Left hindlimb (tissue), 1 donor: ENCODE measurements at places on chromosomes 16 and 17.
A peak's percentile ranks its signal among the peaks of the same experiment; 100 is the strongest.

GRCh38 chr17:39591958-39592954, 15.5 kb downstream of the NEUROD2 start:
- DNase-seq = no peak

DNA sequence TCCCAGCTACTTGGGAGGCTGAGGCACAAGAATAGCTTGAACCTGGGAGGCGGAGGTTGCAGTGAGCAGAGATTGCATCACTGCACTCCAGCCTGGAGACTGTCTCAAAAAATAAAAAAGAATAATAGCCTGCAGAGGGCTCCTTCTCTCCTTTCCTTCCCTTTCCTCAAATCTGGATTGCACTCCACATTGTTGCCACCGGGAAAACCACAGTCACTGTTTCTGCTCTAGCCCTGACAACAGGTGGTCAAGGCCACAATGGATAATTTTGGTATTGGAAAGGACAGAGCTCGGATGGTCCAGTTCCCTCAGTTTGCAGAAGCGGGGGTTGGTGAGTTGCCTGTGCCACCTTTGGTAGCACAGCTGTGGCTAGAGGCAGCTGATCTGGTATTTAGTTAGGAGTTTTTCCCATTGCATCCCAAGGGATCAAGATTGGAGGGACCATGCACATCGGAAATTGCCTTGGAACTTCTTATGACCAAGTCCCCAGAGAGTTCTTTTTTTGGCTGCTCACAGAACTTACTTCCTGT, 44.7 kb upstream of the PRSS54 start:
- peak; percentile 40 for DNase-seq

DNA sequence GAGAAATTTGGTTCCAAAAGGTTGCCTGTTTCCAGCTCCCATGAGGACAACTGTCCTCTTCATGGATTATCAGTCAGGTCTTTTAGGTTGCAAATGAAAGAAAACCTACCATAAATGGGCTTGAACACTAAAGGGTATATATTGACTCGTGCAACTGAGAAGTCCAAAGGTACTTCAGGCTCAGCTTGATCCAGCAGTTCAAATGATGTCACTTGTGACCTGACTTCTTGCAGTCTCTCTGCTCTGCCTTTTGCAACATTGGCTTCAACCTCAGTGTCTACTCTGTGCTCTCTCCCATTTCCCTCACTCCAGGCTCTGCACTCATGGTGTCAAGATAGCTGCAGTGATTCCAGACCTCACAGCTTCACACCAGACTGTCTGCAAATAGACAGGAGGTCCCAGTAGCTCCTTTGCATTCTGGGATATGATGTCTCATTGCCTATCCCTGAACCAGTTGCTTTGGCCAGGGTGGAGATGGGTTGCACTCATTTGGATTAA, 5.5 kb upstream of the CALB2 start:
- DNase-seq = no peak

GRCh38 chr16:56748191-56748590, 18.3 kb downstream of the NUP93 start:
- no peak for DNase-seq

DNA sequence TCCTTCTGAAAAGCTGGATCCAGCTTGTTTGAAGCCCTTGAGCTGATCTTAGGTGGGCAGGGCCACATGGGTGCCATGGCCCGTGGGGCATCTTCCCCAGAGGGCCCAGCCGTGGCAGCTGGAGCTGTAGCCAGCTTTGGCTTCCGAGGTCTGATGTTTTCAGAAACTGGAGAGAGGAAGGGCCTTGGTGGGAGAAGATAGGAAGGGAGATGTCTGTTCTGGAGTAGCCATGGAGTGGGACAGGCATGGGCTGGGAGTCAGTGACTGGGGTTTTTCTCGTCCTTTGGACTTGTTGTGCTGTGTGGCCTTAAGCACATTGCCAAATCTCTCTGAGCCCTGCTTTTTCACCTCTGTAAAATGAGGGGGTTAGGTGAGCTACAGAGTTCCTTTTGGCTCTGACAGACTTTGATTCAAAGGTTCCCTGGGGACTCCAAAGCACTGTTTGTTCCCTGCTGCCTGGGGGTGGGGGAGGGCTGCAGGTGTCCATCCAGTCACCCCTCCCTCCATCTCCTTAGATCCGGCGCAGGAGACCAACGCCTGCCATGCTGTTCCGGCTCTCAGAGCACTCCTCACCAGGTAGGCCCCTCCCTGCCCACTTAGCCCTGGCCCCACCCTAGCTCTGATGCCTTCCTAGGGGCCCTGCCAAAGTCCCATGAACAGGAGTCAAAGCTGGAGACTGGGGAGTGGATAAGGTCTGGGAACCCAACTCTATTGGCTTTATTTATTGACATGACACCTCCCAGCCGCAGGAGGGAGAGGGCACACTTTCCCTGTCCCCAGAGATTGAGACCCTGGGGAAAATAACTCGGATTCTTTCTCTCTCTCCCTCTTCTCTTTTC, 2.1 kb downstream of the PPP1R1B start:
- DNase-seq = no peak

GRCh38 chr17:72120642-72121163, at the start of gene SOX9:
TSS of gene SOX9 (plus strand) at chr17:72121020. CDS start at chr17:72121392, 372 bp downstream.
- DNase-seq = peak; percentile 96

- DNase-seq = no peak
Observed at GRCh38 chr16:66787427-66787826, 14.0 kb downstream of the TERB1 start.

DNA sequence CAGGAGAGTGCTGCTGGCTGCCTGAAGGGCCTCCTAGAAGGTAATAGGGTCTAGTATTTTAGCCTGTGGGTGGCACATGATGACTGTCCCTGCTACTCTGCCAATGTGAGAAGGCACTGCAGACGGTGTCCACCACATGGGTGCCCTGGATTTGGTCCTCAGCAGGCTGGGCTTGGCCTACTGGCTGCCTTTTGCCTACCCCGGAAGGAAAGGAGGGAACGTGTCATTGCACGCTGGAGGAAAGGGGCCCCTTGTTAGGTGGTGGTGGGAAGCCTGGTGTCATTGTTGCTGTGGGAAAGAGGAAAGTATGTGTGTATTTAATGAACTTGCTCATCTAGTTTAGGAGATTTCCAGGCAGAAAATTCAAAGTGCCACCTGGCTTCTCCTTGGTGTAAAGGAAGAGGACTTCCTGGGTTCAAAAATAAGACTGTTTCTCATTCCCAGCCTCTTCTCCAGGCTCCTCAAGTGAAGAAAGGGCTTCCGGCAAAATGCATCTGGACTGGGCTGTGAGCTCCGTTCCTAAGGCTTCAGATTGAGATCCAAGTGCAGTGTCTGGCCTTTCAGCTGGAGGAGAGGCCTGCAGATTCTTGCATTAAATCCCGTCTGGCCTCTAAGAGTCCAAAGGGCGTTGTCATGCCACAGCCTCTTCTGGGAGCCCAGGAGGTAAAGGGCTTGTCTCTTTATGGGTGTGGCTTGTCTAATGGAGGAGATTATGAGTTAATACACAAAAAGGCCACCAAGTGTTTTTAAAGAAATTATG, 55.1 kb downstream of the RPTOR start:
- DNase-seq = no peak

DNA sequence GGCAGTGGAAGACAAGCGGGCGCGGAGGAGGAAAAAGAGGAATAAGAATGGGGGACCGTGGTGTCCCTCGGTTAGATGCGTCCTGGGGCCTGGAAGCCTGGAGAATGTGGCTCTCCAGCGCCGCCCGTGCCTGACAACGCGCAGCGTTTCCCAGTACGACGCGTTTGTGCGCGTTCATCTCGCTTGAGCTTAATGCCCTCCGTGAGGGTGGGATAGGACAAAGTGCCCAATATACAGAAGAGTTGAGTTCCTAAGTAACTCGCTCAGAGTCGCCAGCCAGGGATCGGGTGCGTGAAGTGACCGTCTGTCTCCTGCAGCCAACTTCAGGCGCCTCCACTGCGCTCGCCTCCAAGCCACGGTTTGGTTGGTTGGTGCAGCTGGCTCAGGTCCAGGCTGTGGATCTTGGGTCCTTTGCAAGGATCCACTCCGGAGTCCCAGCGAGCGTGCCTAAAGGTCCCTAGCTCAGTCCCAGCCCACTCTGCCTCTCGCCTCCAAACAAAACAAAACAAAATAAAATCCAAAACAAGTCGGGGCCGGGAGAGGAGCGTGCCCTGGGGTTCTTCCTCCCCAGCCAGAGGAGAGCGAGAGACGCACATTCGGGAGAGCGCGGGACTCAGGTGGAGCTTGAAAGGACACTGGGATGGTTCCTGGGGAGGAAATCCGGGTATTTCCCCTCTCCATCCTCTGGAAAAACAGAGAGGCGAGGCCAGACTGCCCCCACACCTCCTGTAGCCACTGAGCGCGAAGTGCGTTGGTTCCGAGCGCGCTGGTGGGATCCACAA, 974 bp downstream of the GALR2 start:
- DNase-seq = no peak

DNA sequence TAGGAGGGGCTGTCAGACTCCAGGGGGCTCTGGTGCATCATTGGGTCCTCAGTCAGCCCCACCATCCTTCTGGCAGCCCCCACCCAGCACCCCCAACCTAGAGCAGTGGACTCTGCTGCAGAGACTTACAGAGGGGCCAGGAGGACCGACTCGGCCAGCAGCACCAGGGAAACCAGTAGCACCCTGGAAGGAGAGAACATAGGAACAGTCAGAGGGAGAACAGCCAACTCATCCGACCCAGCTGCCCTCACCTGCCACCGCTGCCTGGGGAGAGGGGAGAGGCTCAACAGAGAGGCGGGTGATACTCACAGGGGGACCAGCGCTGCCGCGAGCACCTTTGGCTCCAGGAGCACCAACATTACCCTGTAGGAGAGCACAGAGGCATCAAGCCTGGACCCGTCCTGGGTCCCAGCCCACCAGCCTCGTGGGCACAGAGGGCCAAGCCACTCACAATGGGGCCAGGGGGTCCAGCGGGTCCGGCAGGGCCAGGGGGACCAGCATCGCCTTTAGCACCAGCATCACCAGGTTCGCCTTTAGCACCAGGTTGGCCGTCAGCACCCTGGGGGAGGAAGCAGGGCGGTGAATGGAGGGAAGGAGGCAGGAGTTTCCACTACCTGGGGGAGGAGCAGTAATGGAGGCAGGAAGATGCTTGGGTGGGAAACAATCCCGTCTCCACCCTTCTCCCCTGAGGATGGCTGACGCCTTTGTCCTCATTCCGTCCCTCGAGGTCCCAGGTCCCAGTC, 11.7 kb downstream of the COL1A1 start:
- peak; percentile 81 for DNase-seq

DNA sequence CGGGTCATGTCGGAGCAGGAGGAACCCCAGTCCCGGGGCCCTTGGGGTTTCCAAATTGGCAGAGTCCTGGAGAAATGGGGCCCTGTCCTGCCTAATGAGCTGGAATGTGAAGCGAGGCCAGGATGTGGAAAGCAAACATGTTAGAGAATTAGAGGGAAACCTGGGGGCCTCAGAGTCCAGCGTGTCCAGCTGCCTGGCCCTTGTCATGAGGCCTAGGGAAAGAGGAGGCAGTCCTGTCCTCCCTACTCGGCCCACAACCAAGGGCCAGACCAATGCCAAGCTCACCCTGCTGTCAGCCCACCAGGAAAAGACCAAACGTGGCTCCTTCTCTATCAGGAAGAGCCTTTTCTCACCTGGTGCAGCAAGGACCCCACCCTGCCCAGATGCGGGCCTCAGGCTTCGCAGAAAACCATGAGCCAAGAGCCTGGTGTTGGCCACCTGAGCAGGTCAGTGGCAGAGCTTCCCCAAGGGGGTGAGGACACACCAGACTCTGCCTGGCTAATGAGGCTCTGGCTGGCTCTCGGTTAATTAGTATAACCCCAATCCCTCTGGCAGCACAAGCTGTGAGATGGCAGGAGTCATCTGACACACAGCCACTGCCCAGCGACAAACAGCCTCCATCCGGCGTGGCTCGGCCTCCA, 10.1 kb downstream of the TEKT5 start:
- DNase-seq = no peak

DNA sequence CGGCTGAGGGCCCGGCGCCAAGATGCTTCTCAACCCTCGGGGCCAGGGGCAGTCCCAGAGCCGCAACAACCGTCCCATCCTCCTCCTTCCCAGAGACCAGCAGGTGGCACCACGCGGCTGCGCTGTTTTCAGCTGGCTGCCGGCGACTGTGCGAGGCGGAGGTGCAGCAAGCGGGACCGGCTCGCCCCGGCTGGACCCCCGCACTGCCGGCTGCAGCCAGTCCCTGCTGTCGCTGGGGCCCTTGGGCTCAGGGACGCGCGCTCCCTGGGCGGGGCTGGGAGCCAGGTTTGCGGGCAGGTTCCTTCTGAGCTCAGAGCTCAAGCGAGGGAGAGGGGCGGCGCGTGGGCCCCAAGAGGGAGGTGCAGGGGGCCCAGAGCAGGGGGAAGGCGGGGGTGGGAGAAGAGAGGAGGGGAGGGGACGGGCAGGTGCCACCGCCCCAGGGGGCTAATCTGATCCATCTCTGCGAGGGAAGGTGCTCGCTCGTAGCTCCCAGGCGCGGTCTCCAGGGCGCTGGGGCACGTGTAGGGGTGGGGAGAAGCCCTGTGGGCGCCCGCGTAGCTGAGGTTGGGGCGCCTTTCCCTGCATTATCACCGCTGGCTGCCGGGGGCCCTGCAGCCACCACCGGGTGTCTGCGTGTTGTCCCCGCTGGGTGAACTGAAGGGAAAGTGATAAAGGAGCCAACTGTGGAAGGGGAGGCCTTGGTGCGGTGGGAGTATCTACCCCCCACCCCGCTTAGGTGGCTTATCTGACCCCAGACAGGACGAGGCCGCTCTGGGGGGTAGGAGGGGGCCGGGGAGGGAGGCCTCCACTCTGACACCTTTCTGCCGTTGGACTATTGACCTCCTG, 24.2 kb downstream of the STAT5A start:
- DNase-seq = peak; percentile 87

DNA sequence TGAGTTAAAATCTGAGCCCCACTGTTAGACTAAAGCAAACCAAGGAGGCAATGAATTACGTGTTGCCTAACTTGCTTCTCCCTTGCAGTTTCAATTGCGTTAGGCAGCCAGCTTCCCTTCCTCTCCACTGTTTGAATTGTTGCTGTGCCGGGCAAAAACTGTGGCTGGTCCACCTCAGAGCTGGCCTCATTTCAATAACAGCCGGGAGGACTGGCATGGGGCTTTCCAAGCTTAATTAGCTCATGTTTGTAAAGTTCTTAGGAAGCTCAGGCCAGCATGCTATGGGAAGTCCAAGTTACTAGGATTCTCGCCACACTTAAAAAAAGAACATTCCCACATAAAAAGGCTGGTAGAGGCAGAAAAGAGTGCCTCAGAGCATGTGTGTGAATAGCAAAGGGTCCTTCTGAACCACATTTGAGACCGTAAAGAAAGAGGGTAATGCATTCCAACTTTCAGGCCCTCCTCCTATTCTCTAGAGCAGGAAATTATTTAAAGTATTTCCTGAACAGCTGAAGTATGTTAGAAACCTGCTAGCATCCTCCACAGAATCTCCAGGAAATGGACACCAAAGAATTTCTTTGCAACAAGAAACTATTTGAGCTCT, 79.0 kb upstream of the SMURF2 start:
- DNase-seq = peak; percentile 74
